Stimulated activated CD4-positive, alpha-beta T cell treated with anti-CD3 and anti-CD28 coated beads, Interleukin-1b, Interleukin-23, amount 100 ng/mL, for 1 hour (primary cell): ENCODE measurements at places on chromosomes 7 and 10.

DNA sequence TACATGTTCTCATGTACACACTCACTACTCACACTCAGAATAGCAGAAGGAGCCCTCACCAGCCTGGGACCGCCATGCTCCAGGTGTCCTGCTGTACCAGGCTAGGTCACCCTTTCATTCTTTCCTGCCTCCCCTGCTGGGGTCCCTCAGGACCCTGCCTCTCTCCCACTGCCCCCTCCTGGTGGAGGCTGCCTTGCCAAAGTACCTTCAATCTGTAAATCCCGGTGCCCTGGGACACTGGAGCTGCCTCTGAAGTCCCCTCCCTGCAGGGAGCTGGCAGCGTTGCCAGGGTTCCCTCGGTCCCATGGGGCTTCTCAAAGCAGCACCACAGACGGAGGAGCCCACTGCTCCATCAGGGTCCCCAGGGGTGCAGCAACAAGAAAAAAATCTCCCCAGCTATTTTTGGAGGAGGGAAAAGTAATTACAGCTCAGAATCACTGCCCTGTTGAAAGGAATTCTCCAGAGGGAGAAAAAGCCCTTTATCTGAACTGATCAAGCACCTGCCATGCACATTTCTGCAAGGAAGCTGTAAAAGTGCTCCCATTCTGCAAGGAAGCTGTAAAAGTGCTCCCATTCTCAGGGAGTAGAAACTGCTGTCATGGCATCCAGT, 259.9 kb downstream of the PTPRN2 start:
- no peak for DNase-seq

DNA sequence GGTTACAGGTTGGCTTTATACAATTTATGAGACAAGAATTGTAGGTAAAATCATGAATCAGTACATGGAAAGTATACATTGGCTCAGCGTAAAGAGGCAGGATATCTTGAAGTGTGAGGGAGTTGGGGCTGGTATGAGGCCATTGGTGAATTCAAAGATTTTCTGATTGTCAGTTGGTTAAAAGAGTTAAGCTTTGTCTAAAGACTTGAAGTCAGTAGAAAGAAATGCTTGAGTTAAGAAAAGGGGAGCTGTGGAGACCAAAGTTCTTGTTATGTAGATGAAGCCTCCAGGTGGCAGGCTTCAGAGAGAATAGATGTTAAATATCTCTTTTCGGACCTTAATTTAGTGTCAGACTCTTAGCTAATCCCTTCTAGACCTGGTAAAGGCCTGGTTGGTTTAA, 341.0 kb downstream of the GALNT17 start:
- no peak for DNase-seq

GRCh38 chr7:128161466-128162125, 79.5 kb upstream of the LEP start:
- DNase-seq, result no peak

- no peak for DNase-seq
These were observed 161.0 kb upstream of the FAM171A1 start for GRCh38 chr10:15531927-15532722.

GRCh38 chr10:21010615-21011014, 113.5 kb upstream of the NEBL start:
- DNase-seq, result no peak

- no peak for DNase-seq
These were observed 271.1 kb downstream of the ADARB2 start for GRCh38 chr10:1465993-1466764.

DNA sequence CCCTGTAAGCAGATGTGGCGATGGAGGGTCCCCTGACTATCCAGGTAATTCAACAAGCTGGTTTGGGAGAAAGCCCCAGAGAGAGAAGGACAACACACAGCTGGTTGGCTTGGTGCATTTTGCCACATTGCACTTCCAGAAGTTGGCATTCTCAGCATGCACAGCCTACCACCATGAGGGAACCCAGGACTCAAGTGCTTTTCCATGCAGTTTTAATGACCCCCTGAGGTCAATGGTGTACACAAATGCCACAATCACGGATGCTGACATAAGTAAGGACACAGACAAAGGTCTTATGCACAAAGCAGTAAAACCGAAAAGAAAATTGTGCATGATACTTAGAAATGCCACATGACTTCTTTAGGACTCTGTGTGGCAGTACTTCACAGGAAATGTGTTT, 645.1 kb downstream of the KCNMA1 start:
- no peak for DNase-seq

DNA sequence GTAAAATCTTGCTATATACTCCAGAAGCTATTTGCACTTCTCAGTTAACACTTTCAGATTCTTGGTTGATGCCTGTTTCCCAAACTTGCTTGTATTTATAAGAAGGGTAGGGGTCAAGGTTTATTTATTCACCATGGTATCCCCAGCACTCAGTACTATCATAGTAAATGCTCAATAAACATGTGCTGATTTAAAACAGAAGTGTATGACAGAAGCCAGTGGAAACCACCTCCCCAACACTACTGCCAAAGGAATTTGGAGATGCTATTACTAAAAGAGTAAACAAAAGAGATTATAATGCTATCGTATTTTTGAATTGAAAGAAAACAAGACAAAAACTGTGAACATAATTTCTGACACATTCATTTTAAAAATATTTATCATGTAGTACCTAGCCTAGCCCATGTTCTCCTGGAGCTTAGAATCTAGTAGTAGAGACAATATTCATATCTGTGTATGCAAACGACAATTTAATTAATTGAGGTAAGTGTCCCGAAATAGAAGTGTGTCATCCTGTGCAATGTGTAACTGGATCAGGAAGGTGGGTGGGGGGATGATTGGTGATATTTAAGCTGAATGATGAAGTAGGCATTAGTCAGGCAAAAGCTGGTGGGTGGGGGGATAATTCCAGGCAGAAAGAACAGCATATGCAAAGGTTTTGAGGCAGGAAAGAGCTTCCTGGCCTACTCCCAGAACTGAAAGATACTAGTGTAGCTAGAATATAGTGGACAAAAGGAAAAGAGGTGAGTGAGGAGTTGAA, 77.5 kb downstream of the HGF start:
- no peak for DNase-seq

DNA sequence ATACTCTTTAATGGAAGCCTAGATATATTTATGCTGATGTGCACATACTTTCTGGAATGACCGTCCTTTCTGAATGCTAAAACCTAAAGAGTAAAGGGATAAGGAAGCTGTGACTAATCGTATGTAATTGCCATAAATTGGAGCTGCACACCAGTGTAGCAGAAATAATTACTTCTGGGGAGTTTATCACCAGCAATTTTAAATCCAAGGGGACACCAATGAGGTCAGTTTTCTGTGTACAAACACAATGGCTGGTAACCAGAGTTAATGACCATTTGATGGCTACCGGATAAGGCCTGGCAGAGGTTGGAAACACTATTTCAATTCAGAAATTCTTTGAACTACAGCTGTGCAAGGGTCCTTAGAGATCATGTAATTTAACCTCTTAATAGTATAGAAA, 670.1 kb downstream of the REEP3 start:
- no peak for DNase-seq

DNA sequence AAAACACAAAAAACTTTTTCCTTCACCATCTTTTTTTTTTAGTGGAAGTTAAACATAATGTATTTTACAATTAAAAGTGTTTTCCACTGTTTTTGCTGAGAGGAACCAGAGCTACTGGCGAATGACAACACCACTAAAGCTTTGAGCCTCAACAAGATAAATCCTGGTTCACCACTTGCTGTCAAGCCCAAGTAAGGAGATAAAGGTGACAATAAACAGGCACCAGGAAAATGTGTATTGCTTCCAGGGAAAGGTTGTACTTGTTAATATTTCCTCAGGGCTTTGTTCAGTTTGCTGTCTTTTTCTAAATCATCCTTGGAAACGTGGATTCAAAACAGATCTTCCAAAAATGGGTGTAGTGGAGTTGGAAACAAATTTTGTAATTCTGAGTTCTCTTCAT, 109.9 kb upstream of the ANKRD30A start:
- DNase-seq, result no peak

DNA sequence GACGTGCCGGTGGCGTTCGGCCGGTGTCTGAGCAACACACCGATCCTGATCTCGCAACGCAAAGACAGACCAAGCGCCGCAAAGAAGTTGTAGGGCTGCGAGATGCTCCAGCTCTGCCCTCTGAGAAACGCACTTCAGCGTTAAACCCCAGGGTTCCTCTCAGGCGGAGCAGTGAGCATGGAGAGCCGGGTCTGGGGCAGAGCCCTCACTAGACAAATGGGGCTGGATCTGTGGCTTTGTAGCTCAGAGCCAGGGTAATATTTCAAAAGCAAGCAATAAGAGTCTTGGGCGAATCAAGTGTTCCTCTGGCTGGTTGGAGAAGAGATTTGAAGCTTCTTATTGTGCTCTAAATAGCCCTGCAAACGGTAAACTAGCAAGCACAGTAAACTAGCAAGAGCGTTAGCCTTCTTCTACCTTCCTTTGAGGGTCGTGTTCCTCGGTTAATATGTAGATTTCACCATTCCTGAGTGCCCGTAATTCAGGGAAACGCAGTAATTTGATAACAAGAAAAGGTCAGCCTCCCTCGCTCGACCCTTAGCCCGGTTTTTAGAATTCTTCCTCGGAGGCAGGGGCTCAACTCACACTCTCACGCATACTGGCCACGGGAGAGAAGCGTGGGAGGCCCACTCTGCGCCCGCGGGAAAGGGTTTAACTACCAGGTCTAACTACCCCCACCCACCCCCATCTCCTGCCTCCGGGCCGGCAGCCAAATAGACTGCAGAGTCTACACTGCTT, 6.7 kb downstream of the SKAP2 start:
- no peak for DNase-seq

- DNase-seq, result no peak
These were observed 27.3 kb upstream of the CALD1 start for GRCh38 chr7:134752006-134752760.

- DNase-seq, result no peak
These were observed 39.0 kb downstream of the SVIL start for GRCh38 chr10:29595636-29596225.

DNA sequence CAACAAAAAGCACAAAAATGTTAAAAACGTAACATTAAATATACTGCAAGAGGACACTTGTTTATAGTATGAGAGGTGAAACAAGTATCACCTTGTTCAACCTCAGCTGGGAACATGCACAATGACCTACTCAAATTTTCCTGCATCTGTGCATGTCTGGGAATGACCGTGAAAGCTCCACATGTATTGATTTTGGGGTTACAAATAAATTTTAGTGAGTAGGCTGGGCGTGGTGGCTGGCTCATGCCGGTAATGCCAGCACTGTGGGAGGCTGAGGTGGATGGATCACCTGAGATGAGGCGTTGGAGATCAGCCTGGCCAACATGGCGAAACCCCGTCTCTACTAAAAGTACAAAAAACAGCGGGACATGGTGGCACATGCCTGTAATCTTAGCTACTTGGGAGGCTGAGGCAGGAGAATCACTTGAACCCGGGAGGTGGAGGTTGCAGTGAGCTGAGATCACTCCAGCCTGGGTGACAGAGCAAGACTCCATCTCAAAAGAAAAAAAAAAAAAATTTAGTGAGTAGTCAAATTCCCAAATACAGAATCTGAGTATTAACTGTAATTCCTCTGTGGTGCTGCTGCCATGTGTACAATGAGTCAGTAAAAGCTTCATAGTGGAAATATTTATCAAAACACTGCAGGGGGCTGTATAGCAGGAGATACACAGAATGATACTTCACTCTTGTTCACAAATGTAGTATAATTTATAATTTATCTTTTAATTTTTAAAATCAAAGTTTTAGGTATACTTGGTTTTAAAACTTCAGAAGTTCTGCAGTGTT, 41.1 kb downstream of the SUGCT start:
- no peak for DNase-seq

GRCh38 chr10:72729528-72729927, 37.6 kb downstream of the MCU start:
- DNase-seq, result no peak

- DNase-seq, result no peak
These were observed 313.3 kb upstream of the AKR1E2 start for GRCh38 chr10:4512671-4513240.

GRCh38 chr10:54402576-54402975, 398.5 kb downstream of the PCDH15 start:
- DNase-seq, result no peak
